ENCODE measurements at places on chromosomes 2 and 18. TPM values are rescaled to one million over a fixed set of nuclear protein-coding genes. Genes with fewer than 3 reads are reported as not detected.

GRCh38 chr18:41569867-41570266 lies 385.2 kb upstream of the PIK3C3 start:
- H3K36me3 ChIP-seq, result no peaks in the 10 kb centered on the region
- H3K4me1 ChIP-seq, result no peaks in the 10 kb centered on the region
- DNase-seq, result no peak
- no peaks in the 10 kb centered on the region for H3K27me3 ChIP-seq
- no peak overlapping the region for H3K4me3 ChIP-seq

- no peaks in the 10 kb centered on the region for H3K4me1 ChIP-seq
- H3K27me3 ChIP-seq, result no peaks in the 10 kb centered on the region
- no peak overlapping the region for H3K4me3 ChIP-seq
- peaks cover 3% of the 10 kb centered on the region for H3K36me3 ChIP-seq
These were observed 17.8 kb downstream of the RNF149 start for GRCh38 chr2:101290711-101291110.

- H3K27me3 ChIP-seq, result peaks cover 2% of the 10 kb centered on the region
- H3K27ac ChIP-seq, result no peak overlapping the region
- DNase-seq, result no peak
- H3K36me3 ChIP-seq, result peaks cover 3% of the 10 kb centered on the region
- no peak overlapping the region for H3K4me3 ChIP-seq
- H3K4me1 ChIP-seq, result no peaks in the 10 kb centered on the region
These were observed 69.0 kb upstream of the ASAP2 start for GRCh38 chr2:9137379-9138150.

GRCh38 chr18:76571689-76572088 lies 76.6 kb upstream of the ZNF516 start:
- no peak overlapping the region for H3K4me3 ChIP-seq
- H3K27me3 ChIP-seq, result no peaks in the 10 kb centered on the region
- H3K27ac ChIP-seq, result no peak overlapping the region
- H3K36me3 ChIP-seq, result no peaks in the 10 kb centered on the region

- peak; percentile 69 for DNase-seq
- no peak overlapping the region for H3K27ac ChIP-seq
- H3K27me3 ChIP-seq, result peaks cover 96% of the 10 kb centered on the region
- H3K4me1 ChIP-seq, result peaks cover 4% of the 10 kb centered on the region
- H3K4me3 ChIP-seq, result peak overlapping the region; percentile 86
- no peaks in the 10 kb centered on the region for H3K36me3 ChIP-seq
These were observed 34.3 kb upstream of the ATP6V1B1 start for GRCh38 chr2:70901227-70902066.

DNA sequence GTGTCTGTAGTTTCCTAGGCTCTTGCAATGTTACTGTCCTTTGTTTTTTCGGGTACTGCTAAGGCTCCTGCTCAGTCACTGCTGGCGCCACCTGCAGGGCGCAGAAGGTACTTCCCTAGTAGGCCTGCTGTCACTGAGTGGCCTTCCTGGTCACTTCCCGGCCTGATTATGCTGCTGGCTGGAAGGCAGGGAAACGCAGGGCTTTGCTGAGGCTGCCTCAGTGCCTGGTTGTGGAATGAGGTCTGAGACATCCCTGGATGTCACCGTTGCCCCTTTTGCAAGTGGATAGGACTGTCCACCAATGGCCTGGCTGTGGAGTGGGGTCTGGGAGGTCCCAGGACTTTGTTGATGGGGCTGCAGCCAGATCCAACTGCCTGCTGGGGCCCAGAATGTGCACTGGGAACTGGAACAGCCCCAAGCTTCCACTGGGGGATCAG lies 13.1 kb downstream of the DAW1 start:
- H3K36me3 ChIP-seq, result no peaks in the 10 kb centered on the region
- no peaks in the 10 kb centered on the region for H3K4me1 ChIP-seq
- H3K4me3 ChIP-seq, result no peak overlapping the region
- no peaks in the 10 kb centered on the region for H3K27me3 ChIP-seq

- no peaks in the 10 kb centered on the region for H3K27me3 ChIP-seq
- no peak overlapping the region for H3K27ac ChIP-seq
- DNase-seq, result no peak
- H3K36me3 ChIP-seq, result no peaks in the 10 kb centered on the region
These were observed 28.1 kb downstream of the ZFP36L2 start for GRCh38 chr2:43198263-43198662.

DNA sequence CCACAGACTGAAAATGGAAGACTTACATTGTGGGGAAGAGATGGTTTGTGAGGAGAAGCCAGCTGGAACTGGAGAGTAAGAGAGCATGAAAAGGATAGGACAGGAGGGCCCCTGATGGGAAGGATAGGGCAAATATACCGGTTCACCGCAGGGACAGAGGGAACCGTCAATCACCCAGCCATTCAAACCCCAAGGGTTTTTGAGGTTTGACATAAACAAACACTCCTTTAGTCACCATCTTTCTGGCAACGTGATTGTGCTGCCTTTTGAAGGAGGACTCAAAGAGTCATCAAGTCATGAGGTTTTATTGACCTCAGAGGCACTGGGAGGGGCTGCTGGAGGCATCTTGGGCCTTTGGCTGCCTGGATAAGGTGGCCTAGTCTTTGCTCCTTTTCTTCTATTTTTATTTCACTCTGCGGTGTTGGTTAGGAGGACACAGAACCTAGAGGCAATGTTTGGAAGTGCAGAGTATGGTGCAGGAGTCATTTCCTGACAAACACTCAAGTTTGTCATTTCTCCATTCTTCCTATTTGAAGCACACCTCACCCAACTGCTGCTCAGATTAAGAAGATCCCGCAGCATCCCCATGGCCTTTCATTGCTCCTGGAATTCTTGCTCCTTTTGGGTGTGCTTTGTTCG lies 487.3 kb upstream of the SPRED2 start:
- no peak for DNase-seq
- H3K27ac ChIP-seq, result no peak overlapping the region
- H3K27me3 ChIP-seq, result no peaks in the 10 kb centered on the region
- H3K36me3 ChIP-seq, result no peaks in the 10 kb centered on the region
- H3K4me3 ChIP-seq, result no peak overlapping the region

GRCh38 chr2:173652311-173652710 lies 297.6 kb downstream of the CDCA7 start:
- no peaks in the 10 kb centered on the region for H3K4me1 ChIP-seq
- no peak overlapping the region for H3K27ac ChIP-seq
- no peaks in the 10 kb centered on the region for H3K36me3 ChIP-seq
- DNase-seq, result no peak

GRCh38 chr2:188984680-188985079 lies 10.5 kb downstream of the COL3A1 start:
- no peak overlapping the region for H3K27ac ChIP-seq
- no peak for DNase-seq
- no peak overlapping the region for H3K4me3 ChIP-seq
- H3K36me3 ChIP-seq, result no peaks in the 10 kb centered on the region
- no peaks in the 10 kb centered on the region for H3K27me3 ChIP-seq
- no peaks in the 10 kb centered on the region for H3K4me1 ChIP-seq

DNA sequence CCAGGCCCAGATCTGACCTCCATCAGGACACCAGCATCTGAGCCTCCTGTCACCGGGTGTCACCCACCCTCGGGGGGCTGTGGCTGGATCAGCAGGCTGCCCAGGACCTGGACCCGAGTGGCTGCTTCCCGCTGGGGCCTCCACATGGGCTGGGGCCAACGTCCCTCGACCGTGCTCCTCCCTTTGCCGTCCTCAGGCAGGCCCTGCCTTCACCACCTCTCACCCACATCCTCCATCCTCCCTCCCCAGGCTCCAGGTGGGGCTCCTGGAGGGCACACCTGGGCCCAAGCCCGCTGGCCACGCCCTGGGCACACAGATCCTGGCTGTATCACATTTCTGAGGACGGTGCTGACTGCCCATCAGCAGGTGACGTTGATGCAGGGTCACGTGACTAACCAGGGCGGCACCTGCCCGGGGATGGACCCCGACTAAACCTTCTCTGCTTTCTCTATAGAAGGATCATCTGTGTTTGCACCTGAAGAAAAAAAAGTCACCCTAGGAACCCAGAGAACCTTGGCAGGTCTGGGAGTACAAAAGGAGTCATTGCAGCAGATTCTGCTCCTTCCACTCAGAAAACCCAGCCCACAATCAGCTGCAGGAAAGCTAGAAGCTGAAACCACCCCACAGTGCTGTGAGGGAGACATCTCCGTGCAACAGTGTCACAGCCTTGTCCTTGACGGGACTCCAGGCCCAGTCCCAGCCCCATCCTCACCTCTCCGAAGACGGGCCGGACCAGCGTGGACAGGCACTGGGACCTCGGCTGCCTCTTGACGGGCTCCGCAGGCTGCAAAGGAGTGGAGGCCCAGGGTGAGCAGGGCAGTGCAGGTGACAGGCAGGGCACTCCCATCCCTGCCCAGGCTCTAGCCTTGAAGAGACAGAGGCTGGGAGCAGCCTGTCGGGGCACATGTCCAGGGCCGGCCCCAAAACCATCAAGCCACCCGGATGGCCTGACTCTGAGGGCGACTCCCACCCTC lies 11.2 kb downstream of the STK25 start:
- peaks cover 31% of the 10 kb centered on the region for H3K36me3 ChIP-seq
- no peak overlapping the region for H3K4me3 ChIP-seq
- no peak for DNase-seq
- H3K27me3 ChIP-seq, result no peaks in the 10 kb centered on the region
- no peaks in the 10 kb centered on the region for H3K4me1 ChIP-seq

GRCh38 chr2:142989273-142990204 lies 112.1 kb downstream of the KYNU start:
- no peaks in the 10 kb centered on the region for H3K4me1 ChIP-seq
- H3K36me3 ChIP-seq, result no peaks in the 10 kb centered on the region
- DNase-seq, result no peak

- no peak overlapping the region for H3K27ac ChIP-seq
- H3K36me3 ChIP-seq, result no peaks in the 10 kb centered on the region
- H3K4me1 ChIP-seq, result peaks cover 11% of the 10 kb centered on the region
- no peaks in the 10 kb centered on the region for H3K27me3 ChIP-seq
- DNase-seq, result peak; percentile 21
These were observed 85.0 kb downstream of the INHBB start for GRCh38 chr2:120430957-120431356.

DNA sequence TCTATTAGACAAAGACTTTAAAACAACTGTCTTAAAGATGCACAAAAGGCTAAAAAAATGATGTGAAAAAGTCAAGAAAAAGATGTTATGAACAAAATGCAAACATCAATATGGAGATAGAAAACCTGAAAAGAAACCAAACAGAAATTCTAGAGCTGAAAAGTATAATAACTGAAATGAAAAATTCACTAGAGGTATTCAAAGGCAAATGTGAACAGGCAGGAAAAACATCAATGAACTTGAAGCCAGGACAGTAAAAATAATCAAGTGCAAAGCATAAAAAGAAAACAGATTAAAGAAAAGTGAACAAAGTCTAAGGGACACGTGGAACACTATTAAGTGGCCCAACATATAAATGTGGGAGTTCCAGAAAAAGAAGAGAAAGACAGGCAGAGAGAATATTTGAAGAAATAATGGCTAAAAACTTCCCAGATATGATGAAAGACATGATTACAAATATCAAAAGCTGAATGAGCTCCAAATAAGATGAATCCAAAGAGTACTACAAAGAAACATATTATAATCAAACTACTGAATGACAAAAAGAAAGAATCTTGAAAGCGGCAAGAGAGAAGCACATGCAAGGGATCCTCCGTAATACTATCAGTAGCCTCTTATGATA lies 57.5 kb downstream of the KANSL1L start:
- H3K27ac ChIP-seq, result no peak overlapping the region
- peaks cover 25% of the 10 kb centered on the region for H3K36me3 ChIP-seq
- no peaks in the 10 kb centered on the region for H3K27me3 ChIP-seq
- no peaks in the 10 kb centered on the region for H3K4me1 ChIP-seq
- no peak overlapping the region for H3K4me3 ChIP-seq
- no peak for DNase-seq

- no peak for DNase-seq
- H3K27me3 ChIP-seq, result no peaks in the 10 kb centered on the region
- H3K36me3 ChIP-seq, result no peaks in the 10 kb centered on the region
- H3K4me1 ChIP-seq, result peaks cover under 1% of the 10 kb centered on the region
- no peak overlapping the region for H3K4me3 ChIP-seq
These were observed 112.7 kb downstream of the ZEB2 start for GRCh38 chr2:144407262-144407661.

GRCh38 chr2:235560345-235560744 lies 66.5 kb downstream of the AGAP1 start:
- no peak for DNase-seq
- no peaks in the 10 kb centered on the region for H3K36me3 ChIP-seq
- H3K27me3 ChIP-seq, result no peaks in the 10 kb centered on the region

- no peak overlapping the region for H3K27ac ChIP-seq
- H3K4me3 ChIP-seq, result no peak overlapping the region
- H3K27me3 ChIP-seq, result no peaks in the 10 kb centered on the region
- H3K4me1 ChIP-seq, result no peaks in the 10 kb centered on the region
These were observed 89.7 kb upstream of the DTNA start for GRCh38 chr18:34620258-34620861.

DNA sequence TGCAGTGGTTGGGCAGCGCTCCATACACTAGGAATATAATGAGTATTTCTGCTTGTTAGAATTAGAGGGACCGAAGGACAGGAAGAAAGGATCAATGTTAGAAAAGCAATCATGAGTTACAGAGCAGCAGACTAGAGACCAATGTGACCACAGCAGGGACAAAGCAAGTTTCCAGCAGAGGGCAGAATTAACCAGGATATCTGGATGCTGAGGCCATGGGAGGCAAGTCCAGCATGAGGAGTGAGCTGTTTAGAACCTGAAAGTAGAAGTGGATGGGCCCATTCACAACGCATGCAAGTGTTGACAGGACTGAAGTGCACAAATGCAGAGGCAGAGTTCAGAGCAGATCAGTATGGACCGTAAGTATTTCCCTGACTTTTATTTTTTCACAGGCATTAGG lies 910.4 kb upstream of the GYPC start:
- DNase-seq, result peak; percentile 79
- no peaks in the 10 kb centered on the region for H3K27me3 ChIP-seq
- no peaks in the 10 kb centered on the region for H3K4me1 ChIP-seq
- H3K4me3 ChIP-seq, result no peak overlapping the region
- no peaks in the 10 kb centered on the region for H3K36me3 ChIP-seq

DNA sequence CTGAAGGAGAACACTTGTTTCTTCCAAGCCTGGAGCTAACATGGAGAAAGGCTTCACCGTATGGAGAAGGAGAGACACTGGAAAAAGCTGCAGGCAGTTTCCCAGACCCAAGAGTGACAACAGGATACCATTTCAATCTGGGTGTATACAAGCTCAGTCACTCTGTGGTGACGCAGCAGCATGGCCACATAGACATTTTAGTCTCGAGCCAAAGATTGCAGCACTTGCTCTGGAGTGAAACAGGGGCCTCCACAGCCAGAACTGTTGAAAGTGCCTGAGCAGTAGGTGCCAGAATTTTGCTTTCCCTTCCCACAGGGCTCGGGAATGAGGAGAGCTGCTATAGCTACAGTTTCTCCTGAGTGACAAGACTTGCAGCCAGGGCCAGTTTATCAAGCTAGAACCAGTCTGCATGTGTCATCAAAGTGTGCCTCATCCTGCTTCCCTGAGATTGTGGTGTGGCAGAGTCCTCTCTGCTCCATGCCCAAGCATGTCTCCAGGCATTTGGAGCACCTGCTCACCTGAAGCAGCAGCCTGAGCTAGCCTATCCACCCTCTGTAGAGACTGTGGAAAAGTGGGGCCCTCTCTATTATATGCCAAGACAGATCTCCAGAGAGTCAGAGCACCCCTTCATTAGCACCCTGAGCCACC lies 234.6 kb upstream of the CDH19 start:
- no peaks in the 10 kb centered on the region for H3K27me3 ChIP-seq
- no peak overlapping the region for H3K4me3 ChIP-seq

Gene REG3G
- not detected for total RNA-seq

Gene POU3F3
- not detected for total RNA-seq

Gene ECEL1
- 8.2 TPM for total RNA-seq

Gene RNF152
- total RNA-seq, result 2.3 TPM

Gene DOCK10
- total RNA-seq, result 0.79 TPM

Gene GKN2
- total RNA-seq, result not detected

Gene SCN1A
- 0.13 TPM for total RNA-seq

Gene SP5
- total RNA-seq, result 1.7 TPM

Gene KIAA2012
- total RNA-seq, result not detected

Gene APLF
- 3.7 TPM for total RNA-seq

Gene IGFBP2
- 366 TPM for total RNA-seq

Gene SAG
- not detected for total RNA-seq

Gene REL
- total RNA-seq, result 6.2 TPM

Gene HOXD11
- not detected for total RNA-seq

All from H9 (cell line).